Left renal cortex interstitium (tissue), 4 donors: ENCODE measurements at places on chromosomes 16 and 17.

- no peak for DNase-seq
Observed at GRCh38 chr17:1001640-1002411, 4.9 kb downstream of the TIMM22 start.

DNA sequence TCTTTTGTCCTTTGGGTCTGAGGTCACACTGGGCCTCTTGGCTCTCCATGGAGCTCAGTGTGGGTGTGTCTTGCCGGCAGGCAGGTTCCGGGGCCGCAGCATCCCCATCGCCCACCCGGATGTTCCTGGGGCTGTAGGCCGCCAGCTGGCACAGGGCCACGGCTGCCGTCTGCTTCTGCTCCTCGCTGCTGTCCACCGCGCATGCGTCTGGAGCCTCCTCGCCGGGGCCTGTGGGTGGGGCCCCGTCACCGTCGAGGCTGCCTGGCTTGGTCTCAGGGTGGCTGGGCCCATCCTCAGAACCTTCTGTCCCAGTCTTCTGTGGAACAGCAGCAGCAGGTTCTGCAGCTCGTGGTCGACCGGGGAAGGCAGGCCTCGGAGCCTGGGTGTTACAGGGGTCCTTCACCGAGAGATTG is 9.6 kb downstream of the ZNF750 start:
- no peak for DNase-seq

GRCh38 chr17:81921537-81921862 is 3.5 kb upstream of the SIRT7 start:
- no peak for DNase-seq

DNA sequence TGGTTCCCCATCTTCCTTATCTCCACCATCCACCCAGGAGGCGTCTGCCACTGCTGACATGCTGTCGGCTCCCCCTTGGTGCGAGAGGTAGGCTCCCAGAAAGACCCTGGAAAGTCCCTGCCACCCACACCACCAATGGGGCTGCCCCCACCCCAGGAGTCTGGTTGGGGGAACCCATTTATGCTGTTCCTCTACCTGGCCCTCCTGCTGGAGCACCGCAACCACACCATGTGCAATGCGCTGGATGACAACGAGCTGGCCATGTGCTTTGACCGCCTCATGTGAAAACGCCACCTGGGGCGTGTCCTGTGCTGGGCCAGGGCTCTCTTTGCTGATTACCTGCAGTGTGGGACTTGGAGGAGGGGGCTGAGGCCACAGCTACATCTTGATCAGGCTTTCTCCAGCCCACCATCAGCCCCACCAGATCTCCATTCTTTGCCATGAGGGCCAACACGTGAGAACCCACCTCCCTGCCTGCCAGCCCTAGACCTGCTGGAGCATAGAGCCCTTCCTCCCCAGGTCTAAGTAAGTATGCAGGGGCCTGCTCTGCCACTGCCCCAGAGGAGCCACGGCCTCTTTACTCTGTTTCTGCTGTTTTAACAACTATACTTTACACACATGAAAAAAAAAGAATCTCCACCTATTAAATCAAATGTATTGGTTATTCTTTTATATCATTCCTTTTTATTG is 7.9 kb upstream of the ALDH3A1 start:
- no peak for DNase-seq

DNA sequence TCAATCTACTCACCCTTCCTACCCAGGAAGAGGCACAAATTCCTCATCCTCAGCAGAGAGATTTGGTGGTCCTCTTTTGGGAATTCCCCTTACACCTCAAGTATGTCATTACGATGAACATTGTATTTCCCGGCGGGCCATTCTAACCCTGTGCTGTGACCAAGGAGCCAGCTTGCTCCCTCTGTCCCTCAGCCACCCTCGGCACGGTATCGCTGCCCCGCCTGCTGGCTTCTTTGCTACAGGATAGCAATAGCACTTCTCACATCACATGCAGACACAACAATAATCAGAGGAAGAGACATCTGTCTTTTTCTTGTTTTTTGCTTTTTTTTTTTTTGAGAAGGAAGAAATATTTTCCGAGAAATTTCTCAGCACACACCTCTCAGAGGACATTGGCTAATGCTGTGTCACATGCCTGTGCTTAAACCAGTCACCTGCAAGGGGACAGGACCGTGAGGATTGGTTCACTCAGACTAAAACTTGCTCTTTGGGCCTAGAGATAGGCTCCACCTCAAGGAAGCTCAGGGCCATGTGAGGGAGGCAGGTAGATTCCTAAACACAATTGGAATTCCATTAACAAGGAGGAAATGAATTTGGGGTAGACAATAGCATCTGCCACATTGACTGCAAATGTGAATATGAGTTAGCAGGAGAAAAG is 41.2 kb downstream of the TMC5 start:
- DNase-seq: no peak

GRCh38 chr16:54285414-54286089 is 1.0 kb downstream of the IRX3 start:
- no peak for DNase-seq

- no peak for DNase-seq
Observed at GRCh38 chr16:64627781-64628180, 494.1 kb downstream of the CDH11 start.

GRCh38 chr16:81738783-81739496 is 40.2 kb upstream of the PLCG2 start:
- DNase-seq: no peak

- no peak for DNase-seq
Observed at GRCh38 chr16:2719328-2720063, 528 bp downstream of the PRSS27 start.

DNA sequence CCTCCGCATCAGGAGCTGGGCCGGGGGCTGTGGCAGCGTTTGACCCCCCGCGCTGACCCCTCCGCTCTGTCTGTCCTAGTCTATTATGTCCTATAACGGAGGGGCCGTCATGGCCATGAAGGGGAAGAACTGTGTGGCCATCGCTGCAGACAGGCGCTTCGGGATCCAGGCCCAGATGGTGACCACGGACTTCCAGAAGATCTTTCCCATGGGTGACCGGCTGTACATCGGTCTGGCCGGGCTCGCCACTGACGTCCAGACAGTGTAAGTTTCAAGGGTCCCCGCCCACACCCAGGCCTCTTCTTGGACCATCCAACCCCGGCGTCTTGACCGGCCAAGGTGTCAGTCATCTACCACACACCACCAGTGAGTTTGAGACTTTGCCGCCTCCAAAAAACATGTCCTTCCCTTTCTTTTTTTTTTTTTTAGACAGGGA is 548 bp downstream of the PSMB3 start:
- no peak for DNase-seq

GRCh38 chr16:58022601-58023371 is 2.8 kb upstream of the MMP15 start:
- no peak for DNase-seq

DNA sequence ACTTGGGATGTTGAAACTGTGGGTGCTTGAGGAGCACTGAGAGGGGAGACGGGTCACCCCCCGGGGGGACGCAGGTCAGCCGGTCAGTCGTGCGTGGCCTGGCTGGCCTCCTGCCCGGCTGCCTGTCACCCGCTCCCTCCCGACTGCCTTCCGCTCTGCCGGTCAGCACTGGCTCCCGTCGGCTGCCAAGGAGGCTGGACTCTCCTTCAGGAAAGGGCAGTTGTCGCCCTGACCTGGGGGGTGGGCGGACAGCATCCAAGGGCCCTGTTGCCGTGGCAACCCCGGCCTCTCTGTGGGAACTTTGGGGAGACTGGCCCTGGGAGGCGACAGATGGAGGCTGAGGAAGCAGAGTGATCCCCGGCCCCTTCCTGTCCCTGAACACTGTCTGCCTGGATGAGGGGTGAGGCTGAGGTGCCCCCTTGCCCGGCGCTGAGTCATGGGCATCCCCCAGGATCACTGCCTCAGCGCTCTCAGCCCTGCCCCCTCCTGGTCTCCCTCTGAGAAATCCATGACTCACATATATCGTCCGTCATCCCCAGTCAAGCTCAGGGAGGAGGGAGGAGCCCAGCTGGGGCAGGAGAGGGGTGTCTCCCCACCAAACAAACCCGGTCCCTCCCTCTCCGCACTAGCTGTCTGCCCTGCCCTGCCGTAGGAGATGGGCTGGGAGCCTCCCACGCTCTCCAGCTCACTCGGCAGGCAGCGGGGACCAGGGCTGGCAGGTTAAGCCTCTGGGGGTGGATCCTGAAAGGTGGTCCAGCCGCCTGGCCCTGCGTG is at the start of gene ADGRG1:
TSS of gene ADGRG1 (plus strand) at position 623 of the 774 bp plus-strand sequence. CDS start 21,658 bp downstream, outside the sequence.
- peak; percentile 63 for DNase-seq

DNA sequence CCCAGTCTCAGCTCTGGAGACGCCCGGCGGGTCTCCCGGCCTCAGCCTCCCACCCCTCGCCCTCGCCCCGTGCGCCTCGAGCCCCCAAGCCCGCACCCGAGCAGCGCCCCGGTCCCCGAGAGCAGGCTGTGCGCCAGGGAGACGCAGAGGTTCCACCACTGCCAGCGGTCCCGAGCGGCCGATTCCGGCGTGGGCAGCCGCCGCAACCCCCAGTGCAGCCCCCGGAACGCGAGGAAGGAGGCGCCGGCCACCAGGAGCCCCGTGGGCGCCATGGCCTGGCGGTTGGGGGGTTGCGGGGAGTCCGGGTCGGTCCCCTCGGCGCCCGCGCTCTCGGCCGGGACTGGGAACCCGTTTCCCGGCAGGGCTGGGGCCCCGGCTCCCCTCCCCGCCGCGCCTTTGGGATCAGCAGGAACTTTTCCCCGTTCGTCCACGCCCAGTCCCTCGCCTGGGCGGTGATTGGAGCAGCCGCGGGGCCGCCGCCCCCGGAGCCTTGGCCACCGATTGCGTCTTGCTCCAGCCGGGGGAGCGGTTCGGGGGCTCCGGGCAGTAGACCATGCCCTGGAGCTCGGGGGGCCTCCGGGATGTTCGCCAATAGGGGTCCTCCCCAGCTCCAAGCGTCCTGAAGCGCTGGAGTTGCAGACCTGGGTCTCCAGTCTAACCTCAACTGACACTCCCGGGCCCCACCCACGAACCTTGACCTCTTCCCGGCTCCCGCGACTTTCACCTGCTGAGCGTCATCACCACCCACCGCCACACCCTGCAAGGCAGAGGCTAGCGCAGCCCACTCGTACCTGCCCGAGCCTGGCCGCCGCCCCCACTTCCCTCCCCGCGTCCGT is at the start of gene TLCD2:
TSS of gene TLCD2 (minus strand) at position 407 of the 836 bp plus-strand sequence. CDS start at position 272, 135 bp downstream.
- no peak for DNase-seq

DNA sequence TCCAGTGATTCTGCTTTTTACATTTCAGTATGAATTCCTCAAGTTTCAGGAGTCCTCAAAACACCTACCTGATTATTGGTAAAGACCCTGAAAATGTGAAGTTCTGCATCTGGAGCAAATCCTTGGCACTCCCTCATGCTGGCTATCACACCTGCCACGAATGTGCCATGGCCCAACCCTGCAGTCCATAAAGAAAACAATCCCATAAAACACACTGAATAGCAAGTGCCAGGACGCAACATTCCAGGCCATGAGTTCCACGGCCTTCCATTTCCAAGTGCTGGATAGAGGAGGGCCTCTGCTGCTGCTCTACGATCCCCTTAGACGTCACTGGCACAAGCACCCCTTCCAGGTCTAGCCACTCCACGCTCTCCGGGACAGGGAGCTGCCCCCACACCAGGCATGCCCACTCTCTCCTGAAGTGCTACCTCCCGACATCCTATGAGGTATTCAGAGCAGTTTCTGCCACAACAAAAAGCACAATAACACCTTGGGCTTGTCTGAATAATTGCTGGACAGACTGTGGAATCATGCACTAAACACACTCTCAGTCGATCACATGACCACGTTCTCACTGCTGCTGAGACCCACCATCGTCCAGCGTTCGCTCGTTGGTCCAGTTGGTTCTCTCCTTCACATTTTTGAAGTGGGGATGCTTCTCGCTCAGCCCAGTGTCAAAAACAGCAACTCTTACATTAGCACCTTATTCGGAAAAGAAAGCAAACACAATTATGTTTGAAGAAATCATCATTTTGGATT is 23.4 kb downstream of the MBTPS1 start:
- no peak for DNase-seq

DNA sequence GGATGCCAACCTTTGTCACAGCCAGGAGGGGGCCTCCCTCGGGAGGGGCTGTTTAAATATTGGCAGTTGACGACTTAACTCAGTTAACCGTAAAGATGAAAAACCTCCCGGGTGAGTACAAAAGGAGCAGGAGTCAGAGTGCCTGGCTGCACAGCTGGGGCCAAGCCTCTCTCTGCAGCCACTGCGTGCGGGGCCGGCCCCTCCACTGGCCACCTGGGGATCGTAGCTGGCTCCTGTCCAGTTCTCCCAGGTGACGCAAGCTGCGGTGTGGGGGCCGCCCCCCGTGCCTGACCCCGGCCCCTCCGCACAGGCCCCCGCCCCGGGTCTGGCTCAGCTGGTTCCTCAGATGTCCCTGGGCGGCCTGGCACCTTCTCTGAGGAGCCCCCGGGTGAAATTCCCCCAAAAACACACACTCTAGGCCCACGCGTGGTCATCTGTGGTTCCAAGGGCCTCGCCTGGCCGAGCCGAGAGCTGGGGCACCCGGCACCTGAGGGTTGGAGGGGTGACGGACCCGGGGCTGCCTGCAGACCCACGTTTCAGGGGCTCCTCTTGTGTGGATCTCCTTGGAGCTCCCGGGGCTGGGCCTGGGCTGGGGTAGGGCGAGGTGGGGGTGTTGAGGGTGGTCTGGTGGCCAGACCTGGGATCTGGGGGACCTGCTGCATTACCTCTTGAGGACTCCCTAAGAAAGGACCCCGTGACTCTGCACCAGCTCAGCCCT is 7.4 kb upstream of the CACNA1H start:
- no peak for DNase-seq

DNA sequence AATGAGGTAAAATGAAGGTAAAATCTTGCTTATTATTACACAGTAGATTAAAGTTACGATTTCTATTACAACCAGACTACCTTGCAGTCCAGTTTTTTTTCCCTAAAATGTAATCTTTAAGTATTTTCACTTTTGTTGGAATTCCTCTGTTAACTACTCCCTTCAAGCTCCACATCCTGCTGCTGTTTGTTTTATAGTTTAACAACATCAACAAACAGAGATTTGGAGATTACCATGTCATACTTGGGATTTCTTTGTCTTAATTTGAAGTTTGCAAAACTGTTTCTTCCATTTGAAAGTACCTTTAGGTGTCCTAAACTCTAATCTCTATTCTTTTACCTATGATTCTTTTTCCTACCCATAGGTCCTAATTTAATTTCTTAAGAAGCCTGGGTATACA is 83.3 kb downstream of the ABHD15 start:
- no peak for DNase-seq

DNA sequence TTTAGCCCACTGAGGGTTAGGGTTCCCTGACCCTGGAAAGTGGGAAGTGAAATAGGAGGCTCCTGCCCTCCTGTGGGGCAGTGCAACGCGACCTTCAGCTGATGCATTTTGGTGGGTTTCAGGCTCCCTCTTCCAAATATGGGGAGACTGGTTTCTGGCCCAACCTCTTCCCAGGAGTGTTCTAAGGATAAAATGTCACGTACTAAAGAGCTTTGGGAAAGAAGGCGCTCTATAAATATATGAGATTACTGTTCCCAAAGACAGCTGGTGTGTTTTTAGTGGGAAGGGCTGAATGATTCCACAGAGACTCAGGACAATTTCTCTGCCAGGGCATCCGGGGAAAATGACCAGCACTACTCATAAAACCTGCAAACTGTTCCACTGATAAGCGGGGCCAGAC is 9.8 kb downstream of the SLC35B1 start:
- no peak for DNase-seq
